ENCODE measurements at places on chromosomes 16 and 17.

- no peak for DNase-seq
These were observed 34.8 kb upstream of the CPHXL start for GRCh38 chr16:75761108-75761507.

DNA sequence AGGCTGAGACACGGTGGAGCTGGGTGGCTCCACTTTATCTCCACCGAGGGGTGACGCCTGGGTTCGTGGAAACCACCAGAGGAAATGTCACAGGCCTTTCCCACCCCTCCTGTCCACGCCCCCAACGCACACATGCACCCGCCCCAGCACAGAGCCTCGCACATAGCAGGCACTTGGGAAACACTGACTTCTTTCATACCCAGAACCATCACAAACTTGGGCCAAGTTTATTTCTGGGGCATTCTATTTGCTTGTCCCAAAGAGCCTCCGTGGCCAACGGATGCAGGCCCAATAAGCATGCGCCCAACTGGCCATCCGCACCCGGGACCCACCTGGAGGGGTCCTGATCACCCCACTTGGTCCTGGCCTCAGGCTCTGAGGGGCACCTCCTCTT lies 3.3 kb downstream of the BCAR1 start:
- peak; percentile 44 for DNase-seq

GRCh38 chr17:74287031-74287602 lies 13.1 kb downstream of the DNAI2 start:
- no peak for DNase-seq

- DNase-seq = peak; percentile 33
These were observed at the start of gene UBTF for GRCh38 chr17:44219616-44220212. UBTF (minus strand) TSS chr17:44219675; CDS start chr17:44218229, 1,446 bp downstream.

DNA sequence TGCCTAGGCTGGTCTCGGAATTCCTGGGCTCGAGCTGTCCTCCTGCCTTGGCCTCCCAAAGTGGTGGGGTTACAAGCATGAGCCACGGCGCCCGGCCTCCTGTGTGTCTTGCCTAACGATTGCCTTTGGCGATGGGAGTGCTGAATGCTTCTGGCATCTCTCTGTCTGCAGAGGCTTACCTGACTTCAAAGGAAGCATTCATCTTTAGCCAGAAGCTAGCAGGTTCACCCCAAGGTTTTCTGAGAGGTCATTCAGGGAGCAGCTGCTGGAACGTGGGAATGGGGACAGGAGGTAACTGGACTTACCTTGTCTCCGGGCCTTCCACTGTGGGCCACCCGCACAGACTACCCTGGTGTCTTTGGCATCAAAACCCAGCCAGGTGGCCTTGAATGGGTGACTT lies 54.7 kb downstream of the PLCG2 start:
- DNase-seq = no peak

DNA sequence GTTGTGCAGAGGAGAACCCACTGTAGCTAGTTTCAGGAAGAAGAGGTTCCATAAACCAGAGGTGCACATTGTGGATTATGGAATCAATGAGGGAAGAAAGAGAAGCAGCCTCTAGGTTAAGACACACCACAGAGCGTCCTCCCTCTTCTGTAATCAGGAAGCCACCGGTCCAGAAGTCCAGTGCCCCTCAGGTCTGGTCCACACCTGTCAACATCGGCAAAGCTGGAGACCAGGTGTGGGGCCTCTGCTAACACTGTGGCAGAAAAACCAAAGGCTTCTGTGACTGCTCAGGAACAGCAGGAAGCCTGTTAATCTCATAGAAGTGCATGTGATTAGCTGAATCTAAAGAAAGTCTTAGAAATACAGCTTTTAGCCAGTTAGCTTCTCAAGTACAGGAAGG lies 23.3 kb downstream of the LIMD2 start:
- DNase-seq = no peak

DNA sequence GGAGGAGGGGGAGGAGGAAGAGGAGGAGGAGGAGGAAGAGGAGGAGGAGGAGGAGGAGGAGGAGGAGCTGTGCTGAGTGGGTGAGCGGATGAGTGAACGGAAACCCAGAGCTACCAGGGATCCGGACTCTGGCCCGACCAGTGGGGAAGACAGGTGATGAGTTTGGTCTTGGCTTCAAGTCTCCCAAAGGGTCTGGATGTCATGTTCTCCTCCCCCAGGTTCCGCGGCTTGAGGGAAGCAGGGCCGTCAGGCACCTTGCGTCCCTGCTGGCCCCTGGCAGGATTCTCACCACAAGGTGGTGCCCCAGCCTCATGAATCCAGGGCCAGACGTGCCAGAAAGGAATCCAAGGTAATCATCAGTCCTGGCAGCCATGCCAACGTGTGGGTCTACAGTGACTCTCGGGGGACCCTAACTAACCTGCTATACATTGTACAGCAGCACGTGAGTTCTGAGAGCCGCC lies 13.5 kb upstream of the ABAT start:
- peak; percentile 58 for DNase-seq

- peak; percentile 29 for DNase-seq
These were observed at the start of gene KLHL36 for GRCh38 chr16:84647828-84648594. KLHL36 (plus strand) TSS chr16:84648511; CDS start chr16:84650868, 2,357 bp downstream.

DNA sequence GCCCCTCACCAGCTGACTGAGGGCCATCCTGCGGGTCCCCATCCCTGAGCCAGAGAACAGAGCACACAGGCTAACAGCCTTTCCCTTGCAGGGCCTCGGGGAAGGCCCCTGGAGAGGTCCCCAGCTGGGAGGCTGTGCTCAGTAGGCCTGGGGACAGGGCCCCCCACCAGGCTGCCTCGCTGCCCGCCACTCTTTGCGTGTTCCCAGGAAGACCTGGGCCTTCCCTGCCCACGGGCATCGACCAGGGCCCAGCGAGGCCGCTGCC lies 785 bp downstream of the HID1 start:
- DNase-seq = no peak

DNA sequence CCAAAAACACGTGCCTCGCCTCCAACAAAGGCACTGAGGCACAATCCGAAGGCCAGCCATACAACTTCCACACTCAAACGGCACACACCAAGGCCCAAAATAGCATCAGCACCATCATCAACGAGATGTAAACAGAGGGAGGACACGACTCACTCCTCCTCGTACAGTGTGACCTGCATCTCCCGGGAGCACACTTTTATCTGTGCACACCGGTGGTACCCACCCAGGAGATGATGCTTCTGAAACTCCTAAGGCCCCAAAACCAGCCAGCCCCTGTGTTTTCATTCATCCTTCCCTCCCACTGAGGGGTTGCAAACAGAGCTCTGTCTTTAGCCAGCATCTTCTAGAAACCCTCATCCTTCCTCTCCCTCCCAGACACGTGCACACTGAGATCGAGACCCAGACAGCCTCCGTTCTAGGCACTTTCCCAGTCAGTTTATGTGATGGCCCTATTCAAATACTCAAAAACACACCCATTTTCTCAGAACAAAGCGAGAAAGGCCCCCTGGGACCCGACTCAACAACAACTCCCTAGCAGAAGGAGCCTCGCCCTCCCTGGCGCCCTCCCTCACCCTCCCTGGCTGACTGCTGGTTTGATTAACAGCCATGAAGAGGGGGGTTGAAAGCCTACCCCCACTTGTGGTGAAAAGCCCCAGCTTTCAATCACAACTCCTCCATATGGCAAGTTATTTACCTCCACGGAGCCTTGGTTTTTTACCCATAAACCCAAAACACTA lies 76.3 kb downstream of the GAS7 start:
- DNase-seq = no peak

DNA sequence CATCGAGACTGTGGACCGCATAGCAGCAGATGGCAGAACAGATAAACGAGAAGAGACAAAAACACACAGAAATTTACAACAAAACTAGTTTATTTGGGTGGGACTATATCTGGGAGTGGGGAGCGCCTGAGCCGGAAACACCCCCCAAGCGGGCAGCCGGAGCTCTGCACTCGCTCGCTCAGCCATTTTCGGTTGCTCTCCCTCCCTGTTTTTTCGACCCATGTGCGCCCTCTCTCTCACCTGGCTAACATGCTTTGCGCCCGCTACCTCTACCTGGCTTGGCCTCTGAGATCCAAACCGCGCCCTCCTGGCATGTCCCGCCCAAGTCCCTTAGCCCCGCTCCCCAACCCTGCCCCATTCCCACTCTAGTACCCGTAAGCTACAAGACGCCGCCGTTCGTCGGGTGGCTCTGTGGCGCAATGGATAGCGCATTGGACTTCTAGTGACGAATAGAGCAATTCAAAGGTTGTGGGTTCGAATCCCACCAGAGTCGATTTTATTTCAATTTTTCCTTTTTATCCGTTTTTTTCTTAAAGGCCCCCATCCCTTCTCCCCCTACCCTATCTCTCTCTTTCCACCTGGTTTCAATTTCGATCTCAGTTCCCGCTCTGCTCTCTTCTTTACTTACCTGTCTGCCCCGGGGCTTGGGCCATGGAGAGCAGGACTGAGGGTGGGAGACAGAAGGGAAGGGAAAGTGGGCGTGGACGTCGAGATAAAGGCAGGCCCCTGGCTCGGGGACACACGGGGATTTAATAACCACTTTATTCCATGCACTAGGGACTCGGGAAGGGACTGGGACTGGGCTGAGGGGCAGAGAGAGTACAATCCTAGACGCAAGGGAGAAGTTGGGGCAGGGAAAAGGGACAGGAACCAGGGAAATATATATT lies 2.4 kb upstream of the ALOXE3 start:
- no peak for DNase-seq

GRCh38 chr17:67656494-67657203 lies 61.1 kb upstream of the NOL11 start:
- DNase-seq = no peak

DNA sequence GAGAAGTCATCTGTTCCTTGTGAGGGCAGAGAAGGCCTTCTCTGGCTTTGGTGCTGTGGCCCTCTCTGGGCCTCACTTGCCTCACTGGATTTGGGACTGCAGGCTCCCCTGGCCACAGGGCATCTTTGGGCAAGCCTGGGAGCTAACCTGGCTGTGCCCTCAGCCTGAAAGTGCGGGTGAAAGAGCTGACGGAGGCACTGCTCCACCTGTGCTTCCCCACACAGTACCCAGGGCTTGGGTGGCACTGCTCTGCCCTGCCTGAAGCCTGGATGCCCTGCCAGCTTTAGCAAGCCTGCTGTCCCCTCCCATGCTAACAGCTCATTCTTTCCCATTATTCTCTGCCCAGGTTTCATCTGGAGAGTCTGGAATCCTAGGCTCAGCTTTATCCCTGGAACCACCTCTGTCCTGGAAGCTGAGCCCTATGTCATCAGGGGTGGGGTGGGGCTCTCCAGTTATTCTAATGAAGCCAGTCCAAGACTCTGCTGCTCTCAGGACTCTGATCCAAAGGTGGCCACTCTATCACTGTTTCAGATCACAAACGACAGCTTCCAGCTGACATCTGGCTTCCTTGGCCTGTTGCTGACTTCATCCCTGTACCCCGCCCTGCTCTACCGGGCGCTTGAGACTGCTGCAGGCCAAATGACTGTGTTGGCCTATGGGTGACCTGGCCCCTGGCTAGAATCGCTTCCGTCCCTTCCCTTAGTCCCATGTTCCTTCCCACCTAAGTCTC lies 29.3 kb downstream of the HIC1 start:
- DNase-seq = no peak

- no peak for DNase-seq
These were observed 4.7 kb downstream of the C1QTNF1 start for GRCh38 chr17:79028496-79029326.

DNA sequence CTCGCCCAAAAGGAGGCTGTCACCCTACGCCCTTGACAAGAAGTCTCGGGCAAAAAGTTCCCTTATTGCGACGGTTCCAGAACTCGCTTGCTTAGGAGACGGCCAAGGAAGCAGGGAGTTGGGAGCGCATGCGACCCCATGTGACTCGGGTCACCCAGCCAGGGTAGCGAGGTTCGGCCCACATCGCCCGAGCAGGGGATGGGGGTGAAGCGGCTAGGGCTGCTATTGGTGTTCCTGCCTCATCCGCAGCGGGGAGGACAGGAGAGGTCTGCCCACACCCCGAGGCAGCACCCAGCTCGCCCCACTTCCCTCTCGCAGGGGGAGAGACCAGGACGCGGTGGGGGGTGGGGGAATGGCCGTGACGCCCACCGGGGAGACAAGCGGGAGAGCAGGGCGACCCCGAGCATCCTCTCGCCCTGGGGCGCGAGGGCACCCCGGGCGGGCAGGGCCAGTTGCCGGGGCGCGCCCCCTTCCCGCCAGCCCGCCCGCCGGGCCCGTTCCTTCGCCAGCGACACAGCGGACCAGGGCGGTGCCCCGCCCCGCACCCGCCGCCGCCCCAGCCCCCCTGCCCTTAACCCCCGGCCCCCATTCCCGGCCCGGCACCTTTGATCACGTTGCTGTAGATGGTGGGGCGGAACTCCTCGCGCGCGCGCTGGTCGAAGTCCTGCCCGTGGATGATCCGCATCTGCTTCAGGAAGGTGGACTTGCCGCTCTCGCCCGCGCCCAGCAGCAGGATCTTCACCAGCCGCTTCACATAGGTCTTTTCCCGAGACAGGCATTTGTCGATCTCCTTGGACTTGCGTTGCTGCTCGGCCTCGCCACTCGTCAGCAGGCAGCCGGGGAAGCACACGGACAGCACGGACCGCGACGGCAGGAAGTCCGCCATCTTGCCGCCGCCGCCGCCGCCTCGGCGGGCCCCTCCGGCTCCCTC lies 567 bp downstream of the GNA13 start:
- DNase-seq = peak; percentile 85

DNA sequence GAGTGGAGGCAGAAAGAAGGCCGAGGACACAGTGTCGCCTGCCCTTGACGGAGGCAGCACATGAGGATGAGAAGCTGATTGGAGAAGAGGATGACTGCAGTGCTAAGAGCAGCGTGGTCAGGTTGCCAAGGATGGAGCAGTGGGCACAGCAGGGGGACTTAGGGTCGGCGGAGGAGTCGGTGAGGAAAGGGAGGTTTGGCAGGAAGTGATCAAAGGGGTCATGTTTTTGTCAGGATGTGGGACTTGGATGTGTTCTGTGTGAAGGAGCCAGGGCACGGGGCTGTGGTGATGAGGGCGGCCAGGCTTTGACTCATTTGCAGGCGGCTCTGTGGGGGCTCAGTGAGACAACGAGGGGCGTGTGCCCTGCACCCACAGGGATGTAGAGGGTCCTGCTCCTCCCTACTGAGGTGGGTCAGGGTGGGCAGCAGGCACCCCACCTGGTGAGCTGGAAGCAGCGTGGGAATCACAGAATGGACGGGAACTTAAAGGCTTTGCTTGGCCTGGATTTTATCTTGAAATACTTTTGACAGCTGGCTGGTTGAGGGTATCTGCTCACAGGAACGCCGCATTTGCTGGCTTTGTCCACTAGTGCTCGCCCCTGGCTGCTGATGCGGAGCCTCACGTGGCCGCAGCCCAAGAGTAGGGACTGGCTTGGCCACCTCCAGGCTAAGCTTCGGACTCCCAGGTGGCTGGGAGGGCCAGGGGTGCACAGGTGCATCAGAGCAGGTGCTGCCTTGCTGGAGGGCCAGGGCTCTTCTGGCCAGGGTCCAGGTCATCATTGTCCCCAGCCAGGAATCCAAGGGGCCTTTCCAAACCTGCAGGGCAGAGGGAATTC lies 6.0 kb downstream of the MPG start:
- DNase-seq = no peak

DNA sequence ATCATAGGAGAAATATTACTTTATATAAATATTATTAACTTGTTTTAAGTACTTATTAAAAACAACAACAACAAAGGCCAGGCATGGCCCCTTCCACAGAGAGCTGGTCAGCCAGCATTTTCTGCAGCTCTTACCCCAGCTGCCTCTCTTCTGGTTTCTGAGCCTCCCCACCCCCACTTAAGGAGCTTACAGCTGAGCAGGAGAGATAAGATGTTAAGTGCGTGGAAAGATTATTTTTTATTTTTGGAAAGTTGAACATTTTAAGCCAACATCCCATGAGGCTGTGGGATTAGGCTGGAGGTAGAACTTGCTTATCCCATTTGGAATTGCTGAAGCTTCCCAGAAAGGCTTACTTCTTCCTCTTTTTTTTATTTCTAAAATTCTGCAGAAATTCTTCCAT lies 401.2 kb downstream of the SEC14L1 start:
- no peak for DNase-seq

GRCh38 chr17:43572368-43572980 lies 26.3 kb upstream of the ETV4 start:
- DNase-seq = no peak

GRCh38 chr16:89586853-89587252 lies 11.3 kb downstream of the CPNE7 start:
- DNase-seq = no peak
